Psoas muscle (tissue), 8 donors: ENCODE measurements at places on chromosomes 7 and 10. TPM values are rescaled to one million over a fixed set of nuclear protein-coding genes. Genes with fewer than 3 reads are reported as not detected.

Gene NAT16
- total RNA-seq, result not detected

Gene SLC29A3
- total RNA-seq, result 1.2 TPM

Gene RPEL1
- total RNA-seq, result not detected

Gene IQCE
- 5.6 TPM for total RNA-seq

Gene TFR2
- not detected for total RNA-seq

Gene GPR22
- not detected for total RNA-seq

Gene DNAH11
- total RNA-seq, result 0.59 TPM

Gene DNAJC30
- 12.3 TPM for total RNA-seq

Gene SPDYE5
- 0.28 TPM for total RNA-seq

Gene SLC26A3
- 0.29 TPM for total RNA-seq

Gene GRID2IP
- not detected for total RNA-seq

Gene SYCE1
- total RNA-seq, result 0.38 TPM

Gene ADAP1
- 1.1 TPM for total RNA-seq

Gene PIK3AP1
- total RNA-seq, result 1.8 TPM

Gene SPDYE1
- total RNA-seq, result not detected

Gene KCNH2
- 0.22 TPM for total RNA-seq

Gene PNLIPRP1
- total RNA-seq, result not detected

Gene BNIP3
- 165 TPM for total RNA-seq

Gene NFKB2
- 86.0 TPM for total RNA-seq

Gene CELF2
- 32.7 TPM for total RNA-seq

Gene ADCY1
- 4.3 TPM for total RNA-seq

Gene ZNF862
- 5.9 TPM for total RNA-seq

Gene H2BK1
- total RNA-seq, result 0.83 TPM

Gene FZD1
- total RNA-seq, result 1.6 TPM

Gene ZMIZ2
- total RNA-seq, result 25.0 TPM

Gene FOXI2
- not detected for total RNA-seq

Gene GRM8
- total RNA-seq, result not detected

Gene BLNK
- total RNA-seq, result 1.1 TPM

Gene SLC13A1
- not detected for total RNA-seq

Gene HIF1AN
- 102 TPM for total RNA-seq

Gene TAS2R41
- total RNA-seq, result not detected

Gene STRIP2
- total RNA-seq, result 58.5 TPM
